ENCODE measurements at places on chromosomes 1 and 21.
A peak's percentile ranks its signal among the peaks of the same experiment; 100 is the strongest.

GRCh38 chr1:243921111-243921510 is 71.1 kb upstream of the AKT3 start:
- DNase-seq = no peak

GRCh38 chr1:18548643-18549042 is 67.9 kb downstream of the KLHDC7A start:
- no peak for DNase-seq

DNA sequence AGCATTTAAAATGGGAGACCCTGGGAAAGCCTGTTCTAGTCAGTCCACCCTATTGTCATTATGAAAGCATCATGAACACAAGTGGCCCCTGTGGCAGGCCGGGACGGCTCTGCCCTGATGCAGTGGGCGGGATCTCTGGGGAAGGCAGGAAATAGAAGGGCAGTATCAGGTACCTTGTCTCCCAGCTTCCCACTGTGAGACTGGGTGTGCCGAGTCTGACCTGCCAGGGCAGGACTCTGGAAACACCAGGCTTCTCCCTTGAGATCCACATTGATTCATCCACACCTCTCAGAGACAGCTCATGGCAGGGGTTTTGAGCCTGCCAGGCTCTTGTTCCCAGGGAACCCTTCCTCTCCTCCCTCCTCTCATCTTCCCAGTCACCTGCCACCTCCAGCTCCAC is 24.5 kb upstream of the GNPAT start:
- no peak for DNase-seq

- DNase-seq = no peak
Observed at GRCh38 chr1:216535059-216535458, 111.8 kb upstream of the USH2A start.

DNA sequence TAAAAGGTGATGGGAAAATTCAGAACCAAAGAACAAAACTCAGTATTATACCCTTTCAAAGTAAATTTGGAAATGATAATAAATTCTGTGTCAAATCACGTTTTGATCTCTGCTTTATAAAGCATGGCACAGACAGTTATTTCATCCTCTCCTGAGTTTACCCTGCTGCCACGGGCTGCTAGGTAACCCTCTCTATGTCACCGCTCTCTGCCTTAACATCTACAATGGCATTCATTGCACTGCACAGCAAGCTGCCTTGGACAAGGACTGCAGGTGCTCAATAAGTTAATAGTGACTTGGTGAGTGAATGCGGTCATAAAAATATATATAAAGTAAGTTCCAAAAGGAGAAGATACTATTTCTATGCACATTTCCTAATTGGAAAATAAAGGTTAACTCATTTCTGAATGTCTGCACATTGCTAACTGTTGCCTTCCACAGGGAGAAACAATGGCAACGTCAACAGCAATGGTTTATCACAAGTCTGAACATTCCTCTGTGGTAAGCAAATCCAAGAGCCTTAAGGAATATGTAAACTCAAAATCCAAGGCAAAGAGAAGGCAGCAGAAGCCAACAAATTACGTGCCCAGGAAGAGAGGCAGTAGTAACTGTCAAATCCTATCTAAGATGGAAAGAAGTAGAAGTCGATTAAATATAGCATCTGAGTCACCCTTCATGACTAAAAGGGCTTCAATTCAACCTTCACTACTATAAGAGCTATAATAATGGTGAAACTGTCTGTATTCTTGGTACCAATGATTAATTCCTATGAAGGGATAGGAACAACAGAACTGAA is 19.4 kb downstream of the FYB2 start:
- no peak for DNase-seq

DNA sequence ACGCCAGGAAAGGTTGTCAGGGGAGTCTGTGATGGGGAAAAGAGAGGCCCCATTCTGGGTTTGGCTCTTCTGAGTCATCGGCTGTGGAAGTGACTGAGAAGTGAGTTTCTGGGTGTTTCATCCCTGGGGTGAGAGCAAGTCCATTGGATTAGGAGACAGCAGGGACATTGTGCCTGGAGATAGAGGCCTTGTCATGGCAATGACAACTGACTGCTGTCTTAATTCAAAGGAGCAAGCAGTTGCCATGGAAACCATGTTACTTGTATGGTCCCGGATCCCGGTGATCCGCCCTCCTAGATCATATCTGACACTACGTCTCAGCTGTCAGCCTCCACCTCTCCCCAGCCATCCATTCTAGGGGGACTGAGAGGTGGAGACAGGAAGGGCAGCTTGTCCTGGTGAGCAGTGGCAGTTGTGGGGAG is 34.4 kb downstream of the KIAA0040 start:
- DNase-seq = no peak

- DNase-seq = peak; percentile 67
Observed at GRCh38 chr1:91282695-91283420, 121.8 kb downstream of the HFM1 start.

GRCh38 chr1:29893806-29894205 is 657.5 kb downstream of the PTPRU start:
- no peak for DNase-seq

DNA sequence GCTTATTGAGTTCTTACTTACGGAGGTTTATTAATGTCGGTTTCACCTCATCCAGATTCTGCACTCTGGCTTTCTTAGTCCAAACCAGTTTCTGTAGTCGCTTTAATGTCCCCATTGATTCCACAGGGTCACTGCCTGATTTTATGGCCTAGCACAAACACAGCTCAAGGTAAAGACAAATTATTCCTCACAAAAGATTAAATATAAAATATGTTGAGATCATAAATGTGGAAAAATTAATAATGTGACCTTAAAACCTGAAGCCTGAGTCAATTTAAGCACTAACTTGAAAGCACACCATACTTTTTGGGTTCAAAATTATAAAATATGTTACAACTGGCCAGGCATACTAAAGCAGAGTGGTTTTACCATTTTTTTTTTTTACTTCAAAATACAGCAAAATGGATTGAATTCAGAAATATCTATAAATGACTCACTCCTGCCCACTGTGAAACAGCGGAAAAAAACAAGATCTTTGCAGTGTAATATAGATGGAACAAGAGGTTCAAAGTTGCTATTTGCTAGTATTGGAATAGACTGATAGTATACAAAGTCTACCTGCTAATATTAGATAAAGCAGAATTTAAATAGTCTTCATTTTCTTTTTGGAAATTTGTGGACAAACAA is 37.6 kb upstream of the SAMSN1 start:
- no peak for DNase-seq

DNA sequence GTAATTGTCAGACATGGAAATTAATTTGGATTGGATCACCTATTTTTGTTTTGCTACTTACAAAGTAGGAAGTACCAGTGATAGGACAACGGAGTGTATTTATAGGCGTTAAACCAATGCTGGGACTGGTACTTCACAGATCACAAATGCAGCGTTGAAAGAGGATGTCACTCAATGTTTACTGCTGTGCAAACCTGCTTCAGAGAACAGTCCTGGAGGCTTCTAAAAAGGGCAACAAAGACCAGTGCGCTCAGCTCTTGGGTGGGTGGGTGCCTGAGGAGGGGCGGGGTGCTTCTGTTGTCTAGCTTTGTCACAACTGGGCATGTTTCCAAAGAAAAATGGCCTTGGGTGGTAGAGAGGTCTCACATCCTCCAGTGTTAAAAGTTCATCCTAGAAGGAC is 2.1 kb downstream of the C1orf21 start:
- no peak for DNase-seq

- DNase-seq = no peak
Observed at GRCh38 chr1:201763455-201764140, 65.4 kb upstream of the IPO9 start.

- DNase-seq = no peak
Observed at GRCh38 chr1:53549287-53549686, 90.1 kb downstream of the DMRTB1 start.

GRCh38 chr1:109827986-109828385 is 64.3 kb upstream of the EPS8L3 start:
- DNase-seq = no peak

DNA sequence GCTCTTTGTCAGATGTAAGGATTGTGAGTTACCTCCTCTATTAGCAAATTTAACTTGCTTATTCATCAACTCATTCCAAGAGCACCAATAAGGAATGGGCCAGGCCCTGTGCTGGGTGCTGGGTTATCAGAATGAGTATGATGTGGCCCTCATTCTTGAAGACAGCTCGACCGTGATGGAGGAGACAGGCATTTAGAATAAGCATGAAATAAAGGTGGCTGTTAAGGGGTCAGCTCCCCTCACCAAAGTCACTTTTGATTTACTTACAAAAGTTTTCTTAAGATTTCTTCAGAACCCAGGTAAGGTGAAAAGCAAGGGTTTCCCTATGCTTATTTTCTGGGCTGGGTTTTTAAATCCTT is 15.3 kb upstream of the PADI1 start:
- no peak for DNase-seq

DNA sequence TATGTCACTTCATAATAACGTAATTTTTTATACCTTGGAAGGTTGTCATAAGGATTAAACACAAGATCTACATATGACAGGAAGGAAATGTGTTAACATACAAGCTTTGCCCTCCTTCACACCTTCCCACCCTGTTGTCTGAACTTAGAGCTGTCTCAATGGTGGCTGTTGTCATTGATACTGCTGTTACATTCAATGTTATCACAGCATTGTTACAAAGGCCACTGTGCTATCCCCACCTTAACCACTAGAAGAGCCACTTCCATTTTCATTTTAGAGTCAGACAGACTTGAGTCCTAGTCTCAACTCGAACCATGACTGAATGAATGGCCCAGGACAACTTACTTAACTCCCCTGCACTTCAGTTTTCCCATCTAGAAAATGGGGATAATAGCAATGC is 31.2 kb downstream of the TAS1R2 start:
- DNase-seq = no peak

DNA sequence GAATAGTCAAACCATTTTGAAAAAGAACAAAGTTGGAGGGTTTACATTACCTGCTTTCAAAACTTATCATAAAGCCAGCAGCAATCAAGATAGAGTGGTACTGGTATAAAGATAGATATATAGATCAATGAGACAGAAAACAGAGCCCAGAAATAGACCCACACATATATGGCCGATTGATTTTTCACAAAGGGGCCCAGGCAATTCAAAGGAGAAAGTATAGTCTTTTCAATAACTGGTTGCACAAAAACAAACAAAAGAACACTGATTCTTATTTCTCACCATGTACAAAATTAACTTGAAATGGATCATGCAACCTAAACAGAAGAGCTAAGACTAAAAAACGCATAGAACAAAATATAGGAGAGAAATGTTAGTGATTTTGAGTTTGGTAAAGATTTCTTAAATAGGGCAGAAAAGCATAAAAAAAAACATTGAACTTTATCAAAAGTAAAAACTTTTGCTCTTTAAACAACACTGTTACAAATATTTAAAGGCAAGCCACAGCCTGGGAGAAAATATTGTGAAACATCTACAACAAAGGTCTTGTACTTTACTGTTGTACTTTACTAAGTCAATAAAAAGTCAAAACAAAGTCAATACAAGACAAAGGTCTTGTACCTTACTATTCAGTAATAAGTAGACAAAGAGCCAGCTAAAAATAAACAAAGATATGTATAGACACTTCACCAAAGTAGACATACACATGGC is 50.2 kb downstream of the ST3GAL3 start:
- no peak for DNase-seq

- DNase-seq = no peak
Observed at GRCh38 chr1:109904105-109904817, 6.4 kb upstream of the CSF1 start.

GRCh38 chr21:41504030-41504429 is 3.9 kb downstream of the TMPRSS2 start:
- no peak for DNase-seq

GRCh38 chr21:39107739-39108138 is 75.5 kb downstream of the PSMG1 start:
- no peak for DNase-seq

GRCh38 chr1:27504588-27505419 is 14.8 kb upstream of the WASF2 start:
- DNase-seq = no peak

GRCh38 chr21:28642891-28643290 is 349.8 kb downstream of the LTN1 start:
- DNase-seq = no peak

GRCh38 chr1:41347276-41347675 is 14.0 kb upstream of the FOXO6 start:
- DNase-seq = no peak

DNA sequence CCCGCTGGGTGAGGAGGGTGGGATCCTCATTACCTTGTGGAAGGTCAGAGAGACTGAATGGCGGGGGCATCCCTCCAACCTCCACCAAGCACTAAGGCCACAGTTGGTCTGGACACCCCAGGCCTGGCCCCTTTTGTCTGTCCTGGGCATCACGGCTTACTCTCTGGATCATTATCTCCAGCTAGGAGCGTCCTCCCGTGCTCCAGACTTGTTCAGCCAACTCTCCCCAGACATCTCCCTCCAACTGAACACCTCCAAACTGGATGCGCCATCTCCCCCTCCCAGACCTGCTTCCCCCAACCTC is 7.3 kb upstream of the GJB5 start:
- no peak for DNase-seq

GRCh38 chr1:220527279-220527907 is 543 bp upstream of the MARK1 start:
- DNase-seq = no peak

- no peak for DNase-seq
Observed at GRCh38 chr1:224852901-224853568, 76.4 kb upstream of the DNAH14 start.

GRCh38 chr1:76335882-76336281 is 261.3 kb downstream of the ST6GALNAC3 start:
- DNase-seq = no peak

- no peak for DNase-seq
Observed at GRCh38 chr21:46317710-46318463, 5.8 kb downstream of the C21orf58 start.

- DNase-seq = no peak
Observed at GRCh38 chr1:61570191-61570590, 154.8 kb downstream of the TM2D1 start.

DNA sequence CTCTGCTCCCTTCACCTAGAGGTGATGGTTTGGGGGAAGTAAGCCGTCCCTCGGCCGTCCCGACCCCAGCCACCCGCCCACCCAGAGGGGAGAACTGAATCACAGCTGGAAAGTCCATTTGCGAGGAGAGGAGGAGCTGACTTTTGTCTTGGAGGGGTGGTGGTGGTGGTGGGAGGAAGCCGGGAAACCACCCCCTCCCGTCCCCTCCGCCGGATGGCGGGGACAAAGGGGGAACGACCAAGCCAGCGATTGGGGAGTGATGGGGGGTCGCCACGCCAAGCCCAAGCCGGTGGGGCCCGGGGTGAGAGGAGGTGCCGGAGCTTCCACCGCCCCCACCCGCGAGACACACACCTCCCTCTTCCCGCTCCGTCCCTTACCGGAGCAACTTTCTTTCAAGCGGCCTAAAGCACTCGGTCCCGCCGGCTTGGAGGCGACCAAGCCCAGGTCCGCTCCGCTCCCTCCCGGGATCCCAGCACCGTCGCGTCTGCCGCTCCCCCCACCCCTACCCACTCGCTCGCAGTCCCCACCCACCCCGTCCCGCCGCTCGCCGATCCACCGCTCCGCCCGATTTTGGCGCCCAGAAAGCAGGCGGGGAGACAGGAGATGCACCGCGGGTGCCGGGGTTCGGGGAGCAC is 540 bp downstream of the ARHGEF2 start:
- DNase-seq = no peak

DNA sequence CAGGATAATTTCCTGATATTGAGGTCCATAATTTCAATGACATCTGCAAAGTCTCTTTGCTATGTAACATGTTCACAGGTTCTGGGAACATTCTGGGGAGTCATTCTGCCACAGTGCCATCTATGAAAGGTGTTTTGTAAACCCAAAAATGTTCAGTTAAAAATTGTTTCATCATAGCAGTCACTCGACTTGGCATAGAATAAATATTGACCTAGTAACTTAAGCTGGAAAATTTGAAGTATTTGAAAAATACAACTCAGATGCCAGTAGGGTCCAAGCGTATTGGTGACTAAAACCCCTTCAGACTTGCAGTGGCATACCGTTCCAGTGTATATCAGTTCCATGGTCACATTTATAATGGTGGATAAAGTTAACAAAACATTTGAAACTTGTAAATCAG is 6.8 kb downstream of the DESI2 start:
- DNase-seq = no peak

Measured in CD4-positive, alpha-beta T cell (primary cell).